ENCODE measurements at places on chromosomes 1 and 21.

DNA sequence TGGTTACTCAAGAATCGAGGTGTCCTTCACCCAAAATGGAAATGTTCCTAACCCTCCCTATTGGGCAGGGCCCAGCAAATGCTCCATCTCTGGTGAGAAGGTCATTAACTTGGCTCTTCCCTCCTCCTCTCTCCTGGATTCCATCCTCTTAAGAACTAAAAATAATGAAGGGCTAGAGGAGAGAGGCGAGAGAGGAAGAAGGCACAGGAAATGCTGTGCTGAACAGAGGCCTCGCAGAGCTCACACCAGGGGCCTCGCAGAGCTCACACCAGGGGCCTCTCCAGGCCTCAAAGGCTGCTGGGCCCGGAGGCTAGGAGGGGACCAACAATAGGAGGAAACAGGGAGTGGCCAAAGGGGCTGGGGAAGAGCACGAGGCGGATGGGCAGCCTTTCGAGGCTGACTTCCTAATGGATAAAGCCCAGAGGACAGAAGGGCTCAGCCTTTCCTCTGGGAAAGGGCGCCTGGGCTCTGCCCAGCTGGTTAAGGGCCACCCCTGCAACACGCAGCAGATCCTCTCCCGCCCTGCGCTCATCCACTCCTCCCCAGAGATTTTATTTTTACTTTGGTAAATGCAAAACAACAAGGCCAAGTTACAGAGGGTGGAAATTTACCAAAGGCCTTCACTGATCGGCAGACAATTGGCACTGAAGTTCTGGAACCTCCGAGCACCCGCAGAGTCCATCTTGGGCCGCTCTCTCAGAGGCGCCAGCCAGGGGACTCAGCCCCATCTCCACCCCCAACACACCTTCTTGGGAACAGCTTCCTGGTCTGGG lies 78.5 kb downstream of the ITPKB start:
- DNase-seq: no peak

- DNase-seq: no peak
These were observed 16.3 kb upstream of the PADI2 start for GRCh38 chr1:17135530-17135929.

GRCh38 chr1:3917761-3918160 lies 17.7 kb upstream of the C1orf174 start:
- DNase-seq: no peak

- no peak for DNase-seq
These were observed 14.9 kb upstream of the TNNI1 start for GRCh38 chr1:201436393-201436792.

DNA sequence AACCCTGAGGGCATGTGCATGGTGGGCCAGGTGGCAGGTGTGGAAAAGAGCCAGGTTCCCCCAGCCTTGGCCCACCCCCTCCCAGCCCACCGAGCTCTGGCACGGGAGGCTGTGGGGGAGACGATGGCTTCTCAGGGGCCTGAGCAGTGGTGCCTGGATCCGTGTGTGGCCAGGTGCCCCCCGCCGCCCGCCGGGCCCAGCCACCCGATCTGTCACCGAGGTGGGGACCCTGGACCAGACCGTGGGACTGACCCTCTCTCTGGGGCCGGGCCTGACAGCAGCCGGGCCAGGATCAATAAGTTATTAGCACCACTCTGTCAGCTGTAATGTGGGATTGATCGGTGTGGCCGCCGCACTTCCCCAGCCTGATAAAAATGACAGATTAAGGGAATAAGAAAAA lies 13.8 kb downstream of the SAMD11 start:
- DNase-seq: no peak

DNA sequence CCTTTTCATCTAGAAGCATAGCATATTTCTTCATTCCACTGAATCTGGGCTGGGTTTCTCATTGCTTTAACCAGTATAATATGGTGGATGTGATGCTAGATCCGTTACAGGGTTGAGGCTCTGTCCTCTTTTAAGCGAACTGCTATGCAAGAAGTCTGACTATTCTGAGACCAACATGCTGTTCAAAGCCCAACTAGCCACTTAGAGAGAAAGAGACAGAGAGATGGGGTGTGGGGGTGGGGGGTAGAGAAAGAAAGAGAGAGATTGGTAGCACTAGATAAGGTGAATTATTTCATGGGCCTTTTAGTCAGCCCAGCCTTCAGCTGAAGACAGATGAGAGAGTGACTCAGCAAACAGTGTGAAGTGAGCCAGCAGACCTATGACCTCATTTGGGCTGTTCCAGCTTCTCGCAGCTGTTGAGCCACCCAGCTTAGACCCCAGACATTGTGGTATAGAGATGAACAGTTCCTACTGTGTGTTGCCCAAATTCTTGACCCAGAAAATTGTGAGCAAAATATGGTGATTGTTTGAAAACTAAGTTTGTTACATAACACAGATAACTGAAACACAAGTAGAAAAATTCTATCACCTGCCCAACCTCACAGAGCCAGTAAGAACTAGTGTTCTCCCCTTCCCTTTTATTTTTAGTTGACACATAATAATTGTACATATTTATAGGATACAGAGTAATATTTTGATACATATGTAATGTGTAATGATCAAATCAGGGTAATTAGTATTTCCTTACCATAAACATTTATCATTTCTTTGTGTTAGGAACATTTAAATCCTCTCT lies 40.7 kb upstream of the PRKACB start:
- DNase-seq: no peak

- no peak for DNase-seq
These were observed 186.1 kb downstream of the CLEC20A start for GRCh38 chr1:178310685-178311105.

DNA sequence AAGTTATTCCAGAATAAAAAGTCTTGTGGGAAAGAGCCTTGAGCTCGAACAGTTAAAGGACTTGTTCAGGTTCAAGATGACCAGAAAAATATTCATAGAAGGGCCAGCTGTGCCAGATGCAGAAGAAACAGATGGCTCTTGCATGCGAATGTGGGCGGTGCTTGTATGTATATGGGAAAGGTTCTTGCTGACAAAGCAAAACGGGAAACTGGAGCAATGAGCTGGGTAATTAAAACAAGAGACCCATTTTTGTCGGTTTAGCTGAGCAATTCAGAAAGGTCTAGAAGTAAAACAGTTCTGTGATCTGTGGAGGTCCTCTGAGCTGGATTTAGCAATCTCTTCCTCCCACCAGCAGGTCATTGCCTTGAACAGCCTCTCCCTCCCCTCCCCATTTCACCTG lies 107.2 kb upstream of the MARK1 start:
- no peak for DNase-seq

GRCh38 chr1:70902211-70902610 lies 145.4 kb downstream of the PTGER3 start:
- DNase-seq: no peak

- DNase-seq: no peak
These were observed 3.3 kb upstream of the HES5 start for GRCh38 chr1:2533365-2533764.

GRCh38 chr1:116115476-116116439 lies 4.6 kb downstream of the MAB21L3 start:
- no peak for DNase-seq

- DNase-seq: no peak
These were observed 6.0 kb downstream of the STMN1 start for GRCh38 chr1:25900219-25900618.

DNA sequence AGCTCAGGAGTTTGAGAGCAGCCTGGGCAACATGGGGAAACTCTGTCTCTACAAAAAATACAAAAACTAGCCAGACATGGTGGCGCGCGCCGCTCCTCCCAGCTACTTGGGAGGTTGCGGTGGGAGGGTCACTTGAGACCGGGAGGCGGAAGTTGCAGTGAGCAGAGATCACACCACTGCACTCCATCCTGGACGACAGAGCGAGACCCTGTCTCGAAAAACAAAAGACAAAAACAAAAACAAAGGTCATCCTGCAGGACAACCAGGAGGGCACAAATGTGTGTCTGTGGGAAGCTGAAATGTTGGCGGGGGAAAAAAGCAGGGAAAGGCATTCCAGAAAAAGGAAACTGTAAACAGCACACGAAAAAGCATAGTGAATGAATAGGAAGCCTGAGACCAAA lies 104.1 kb upstream of the HNRNPU start:
- DNase-seq: no peak

DNA sequence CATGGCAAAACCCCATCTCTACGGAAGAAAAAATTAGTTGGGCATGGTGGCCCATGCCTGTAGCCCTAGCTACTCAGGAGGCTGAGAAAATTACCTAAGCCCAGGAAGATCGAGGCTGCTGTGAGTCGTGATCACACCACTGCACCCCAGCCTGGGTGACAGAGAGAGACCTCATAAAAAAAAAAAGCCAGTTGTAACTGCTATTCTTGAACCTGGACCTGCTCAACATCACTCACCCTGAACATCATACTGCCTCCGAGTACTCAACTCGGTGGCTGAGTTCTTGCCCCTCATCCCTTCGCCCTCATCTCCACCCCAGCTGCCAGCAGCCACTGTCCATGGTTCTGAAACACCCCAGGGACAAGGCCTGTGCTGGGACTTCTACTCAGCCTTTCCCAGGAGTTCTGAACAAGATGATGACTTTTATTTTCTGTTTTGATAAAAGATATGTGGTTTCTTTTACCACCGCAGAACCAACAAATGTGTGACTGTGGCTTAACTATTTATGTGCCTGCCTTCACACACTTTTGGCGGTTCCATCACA lies 5.4 kb upstream of the DISP3 start:
- DNase-seq: no peak

DNA sequence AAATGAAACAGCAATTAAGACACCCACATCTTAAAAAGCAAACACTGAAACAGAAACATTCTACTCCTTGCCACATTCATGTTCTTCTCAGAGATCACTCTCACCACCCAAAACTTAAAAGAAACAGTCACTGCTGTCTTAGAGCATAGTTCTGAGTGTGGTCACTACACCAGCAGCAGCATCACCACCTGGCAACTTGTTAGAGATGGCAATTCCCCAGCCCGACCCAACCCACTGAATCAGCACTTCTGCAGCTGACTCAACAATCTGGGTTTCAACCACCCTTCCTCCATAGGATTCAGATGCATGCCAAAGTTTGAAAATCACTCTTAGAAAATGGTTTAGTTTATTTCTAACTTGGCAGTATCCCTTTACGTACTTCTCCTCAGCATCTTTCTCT lies 126.1 kb downstream of the CDC42BPA start:
- DNase-seq: peak; percentile 5

- DNase-seq: peak; percentile 16
These were observed 13.0 kb upstream of the LRP8 start for GRCh38 chr1:53340660-53341520.

DNA sequence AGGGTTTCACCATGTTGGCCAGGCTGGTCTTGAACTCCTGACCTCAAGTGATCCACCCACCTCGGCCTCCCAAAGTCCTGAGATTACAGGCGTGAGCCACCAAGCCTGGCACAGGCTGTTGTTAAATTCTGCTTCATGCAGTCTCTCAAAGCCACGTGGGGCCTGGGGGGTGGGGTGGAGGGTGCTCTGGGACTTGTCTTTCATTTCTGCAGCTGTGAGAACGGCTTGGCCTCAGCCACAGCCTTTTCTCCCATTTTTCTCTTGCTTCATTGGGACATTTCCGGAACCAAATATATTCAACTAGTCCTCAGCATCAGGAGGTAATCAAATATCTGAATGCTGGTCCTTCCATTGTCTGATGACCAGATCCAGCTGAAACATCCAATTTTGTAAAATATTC lies 27.6 kb upstream of the KCNE2 start:
- DNase-seq: no peak

DNA sequence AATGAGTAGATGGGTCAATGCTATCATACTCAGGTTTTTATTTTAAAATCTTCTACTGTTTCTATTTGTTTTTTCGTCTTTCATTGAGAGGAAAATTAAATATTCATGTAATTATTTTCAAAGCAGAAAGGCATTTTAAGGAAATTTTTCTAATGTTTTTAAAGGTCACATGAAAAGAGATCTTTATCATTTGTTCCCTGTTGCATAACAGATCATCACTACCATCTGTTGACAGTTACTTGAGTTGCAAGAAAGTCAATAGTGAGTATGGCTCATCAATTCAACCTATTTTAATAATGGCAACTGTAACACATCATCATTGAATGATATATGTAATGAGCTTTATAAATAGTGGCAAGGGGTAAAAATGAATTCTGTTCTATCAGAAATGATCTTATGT lies 369.7 kb downstream of the DPYD start:
- no peak for DNase-seq

GRCh38 chr1:205429762-205430695 lies 8.2 kb upstream of the LEMD1 start:
- no peak for DNase-seq

GRCh38 chr1:246795906-246796694 lies 71.9 kb downstream of the SCCPDH start:
- DNase-seq: no peak

- DNase-seq: no peak
These were observed 82.6 kb downstream of the EVA1C start for GRCh38 chr21:32494934-32495709.

DNA sequence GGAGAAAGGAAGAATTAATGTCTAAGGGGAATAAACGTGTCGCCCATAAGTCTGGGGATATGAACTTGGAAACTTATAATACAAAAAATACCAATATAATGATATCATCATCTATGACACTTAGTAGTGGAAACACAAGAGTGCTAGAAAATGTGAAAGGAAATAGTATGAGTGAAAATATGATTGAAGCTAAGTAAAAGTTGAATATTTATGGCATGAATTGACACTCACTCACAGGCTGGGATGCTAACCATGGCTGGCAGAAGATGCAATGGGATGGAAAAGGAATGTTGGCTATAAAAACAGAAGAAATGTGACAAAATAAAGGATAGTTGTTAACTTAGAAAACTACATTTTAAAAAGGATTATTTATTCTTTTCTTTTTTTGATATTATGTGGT lies 120.1 kb downstream of the XPR1 start:
- DNase-seq: no peak

DNA sequence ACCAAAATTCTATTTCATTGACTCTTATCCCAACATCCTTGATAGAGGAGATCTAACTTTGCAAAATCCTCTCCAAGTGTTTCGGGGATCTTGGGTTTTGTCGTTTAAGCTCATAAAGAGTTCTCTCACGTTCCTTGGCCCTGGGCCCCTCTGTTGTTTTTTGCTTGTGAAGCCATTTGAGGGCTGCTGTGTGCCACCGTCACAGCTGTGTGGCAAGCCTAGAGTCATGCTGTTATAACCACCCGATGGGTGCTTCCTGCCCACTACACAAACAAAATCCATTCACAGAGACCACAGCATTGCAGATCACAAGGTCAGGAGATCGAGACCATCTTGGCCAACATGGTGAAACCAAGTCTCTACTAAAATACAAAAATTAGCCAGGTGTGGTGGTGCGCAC lies 154.1 kb downstream of the ADSS2 start:
- DNase-seq: no peak

GRCh38 chr1:25641931-25642573 lies 25.5 kb downstream of the MAN1C1 start:
- DNase-seq: no peak

GRCh38 chr1:13864760-13865159 lies 164.8 kb downstream of the PRDM2 start:
- no peak for DNase-seq

DNA sequence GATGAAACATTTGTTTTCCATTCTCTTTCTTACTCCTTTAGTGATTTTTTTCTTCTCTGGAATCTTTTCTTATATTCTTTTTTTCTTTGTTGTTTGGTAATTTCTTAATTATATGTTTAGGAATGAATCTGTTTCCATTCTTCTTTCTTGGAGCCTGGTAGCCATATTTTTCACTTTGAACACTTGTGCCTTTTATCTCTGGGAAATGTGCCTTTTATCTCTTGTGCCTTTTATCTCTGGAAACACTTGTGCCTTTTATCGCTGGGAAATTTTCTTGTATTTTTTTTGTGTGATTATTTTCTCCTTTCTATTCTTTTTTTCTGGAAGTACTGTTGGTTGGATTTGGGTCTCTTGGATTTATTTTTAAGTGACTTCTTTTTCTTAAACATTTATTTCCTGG lies 118.2 kb downstream of the LEPR start:
- DNase-seq: no peak

- peak; percentile 14 for DNase-seq
These were observed 24.0 kb downstream of the PGLYRP3 start for GRCh38 chr1:153288634-153289275.

All from stimulated activated CD4-positive, alpha-beta T cell treated with anti-CD3 and anti-CD28 coated beads, Interleukin-12 subunit alpha, Interleukin-12 subunit beta, amount 100 ng/mL, for 48 hours (primary cell).